ENCODE measurements at places on chromosomes 5 and 9.
A peak's percentile ranks its signal among the peaks of the same experiment; 100 is the strongest.

DNA sequence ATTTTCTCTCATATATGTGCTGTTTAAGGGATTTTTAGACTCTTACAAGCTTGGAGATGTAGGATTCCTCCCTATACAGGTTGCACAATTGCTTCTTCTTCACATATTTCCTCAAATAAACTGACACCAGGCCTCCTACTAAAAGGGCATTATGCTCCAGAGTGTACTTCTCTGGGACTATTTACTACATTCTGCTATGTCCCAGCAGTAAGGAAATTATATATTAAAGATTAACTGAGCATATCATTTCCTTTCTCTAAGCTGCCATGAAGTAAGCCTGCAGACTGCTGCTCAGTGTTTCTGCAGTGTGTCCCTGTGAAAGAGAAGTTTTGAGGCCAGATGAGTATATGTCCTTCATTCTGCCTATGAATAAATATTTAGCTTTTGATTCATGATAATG, 356.9 kb upstream of the NUDT12 start:
- DNase-seq, result no peak

DNA sequence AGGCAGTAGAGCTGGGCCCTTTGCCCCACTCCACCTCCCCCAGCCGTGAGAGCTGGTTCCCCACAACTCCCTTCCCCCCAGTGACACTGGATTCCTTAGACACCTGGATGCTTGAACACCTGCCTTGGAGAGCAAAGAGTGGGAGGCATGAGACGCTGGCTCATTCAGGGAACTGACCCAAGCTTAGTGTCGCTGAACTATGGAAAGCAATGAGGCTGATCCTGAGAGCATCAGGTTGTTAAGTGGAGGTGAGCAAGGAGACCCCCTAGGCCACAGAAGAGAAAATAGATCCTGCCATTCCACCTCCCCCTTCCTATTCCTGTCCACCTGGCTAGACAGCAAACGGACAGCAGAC, 2.0 kb downstream of the CCL19 start:
- DNase-seq, result peak; percentile 75

GRCh38 chr5:122306461-122306860, 5.6 kb upstream of the SNCAIP start:
- DNase-seq, result no peak

GRCh38 chr5:172833686-172834414, at the start of gene ERGIC1:
Gene ERGIC1 (plus strand): TSS chr5:172834251. CDS start chr5:172834414, 163 bp downstream.
- DNase-seq, result peak; percentile 70

GRCh38 chr5:156686380-156686779, 163.7 kb upstream of the PPP1R2B start:
- DNase-seq, result no peak

DNA sequence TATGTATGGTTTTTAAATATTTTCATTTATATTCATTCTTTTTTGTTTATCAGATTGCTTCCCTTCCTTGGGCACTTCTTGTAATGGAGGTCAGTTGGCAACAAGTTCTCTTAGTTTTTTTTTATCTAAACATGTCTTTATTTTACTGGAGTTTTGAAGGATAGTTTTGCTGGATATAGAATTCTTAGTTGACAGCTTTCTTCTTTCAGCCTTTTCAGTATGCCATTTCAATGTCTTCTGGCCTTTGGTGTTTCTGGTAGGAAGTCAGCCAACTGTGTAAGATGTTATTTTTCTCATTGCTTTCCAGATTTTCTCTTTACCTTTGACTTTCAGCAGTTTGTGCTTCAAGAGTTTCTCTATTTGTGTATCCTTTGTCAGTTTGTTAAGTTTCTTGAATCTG, 14.2 kb downstream of the SLC12A2 start:
- DNase-seq, result no peak

DNA sequence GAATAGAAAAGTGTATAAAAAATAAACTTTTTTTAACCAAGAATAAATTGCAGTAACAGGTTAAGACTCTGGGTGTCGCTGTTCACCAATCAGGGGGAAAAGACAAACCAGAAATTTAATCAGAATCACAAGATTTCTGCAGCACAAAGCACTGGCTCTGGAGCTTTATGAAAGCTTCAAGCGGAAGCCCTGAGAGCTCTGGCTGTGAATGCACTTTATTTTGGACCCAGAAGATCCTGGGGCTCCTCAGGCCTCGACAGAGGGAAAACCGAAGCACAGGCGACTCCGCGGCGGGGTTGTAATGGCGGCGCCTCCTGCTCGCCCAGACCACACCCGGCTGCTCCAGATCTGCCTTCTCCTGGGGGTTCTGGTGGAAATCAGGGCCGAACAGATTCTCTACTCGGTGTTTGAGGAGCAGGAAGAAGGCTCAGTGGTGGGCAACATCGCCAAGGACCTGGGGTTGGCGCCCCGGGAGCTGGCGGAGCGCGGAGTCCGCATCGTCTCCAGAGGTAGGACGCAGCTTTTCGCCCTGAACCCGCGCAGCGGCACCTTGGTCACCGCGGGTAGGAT, at the start of gene PCDHGA4:
Gene PCDHGA4 (plus strand): TSS at position 122 of the 570 bp plus-strand sequence. CDS start 87 bp downstream, at position 209.
- DNase-seq, result no peak

DNA sequence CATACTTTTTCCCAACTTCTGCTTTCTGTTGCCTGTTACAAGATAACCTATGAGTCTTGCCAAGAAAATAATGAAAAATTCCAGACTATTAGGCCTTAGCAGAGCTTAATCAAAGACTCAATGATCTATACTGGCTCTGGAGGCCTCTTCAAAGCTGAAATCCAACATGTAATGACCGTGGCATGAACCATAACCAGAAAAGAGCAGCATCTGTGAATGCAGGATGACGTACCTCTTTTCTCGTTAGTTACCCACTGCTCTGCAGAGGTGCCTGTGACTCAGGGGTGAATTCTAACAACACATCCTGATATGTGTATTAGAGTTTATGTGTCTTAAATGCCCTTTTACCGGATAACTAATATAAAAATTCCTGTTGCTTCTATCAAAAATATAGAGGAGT, 645.4 kb downstream of the PRELID2 start:
- DNase-seq, result no peak

- DNase-seq, result no peak
These were observed 14.0 kb upstream of the FRMPD1 start for GRCh38 chr9:37636511-37637448.

- no peak for DNase-seq
These were observed 492.6 kb upstream of the BRINP1 start for GRCh38 chr9:119861842-119862241.

GRCh38 chr5:9269014-9269413, 276.9 kb downstream of the SEMA5A start:
- DNase-seq, result no peak

- DNase-seq, result no peak
These were observed 27.6 kb upstream of the NKD2 start for GRCh38 chr5:980966-981365.

GRCh38 chr9:81108391-81108790, 581.0 kb downstream of the TLE1 start:
- no peak for DNase-seq

DNA sequence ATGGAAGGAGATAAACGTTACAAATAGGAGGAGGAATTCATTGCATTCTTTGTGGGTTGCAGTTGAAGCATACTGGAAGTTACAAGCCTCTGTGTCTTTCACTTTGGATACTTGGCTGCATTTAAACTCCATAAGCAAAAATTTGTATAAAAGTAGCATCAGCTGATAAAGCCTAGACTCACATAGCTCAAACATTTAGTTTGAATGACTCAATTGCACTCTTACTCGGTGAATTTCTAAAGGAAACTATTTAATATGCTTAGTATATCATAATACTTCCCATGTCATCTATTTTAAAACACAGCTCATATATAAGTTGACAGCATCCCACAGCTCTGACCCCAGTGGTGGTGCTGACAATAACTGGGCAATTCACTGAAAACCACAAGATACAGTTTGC, 596.6 kb upstream of the ZNF608 start:
- DNase-seq, result no peak

GRCh38 chr9:92747459-92748232, 17.0 kb downstream of the BICD2 start:
- no peak for DNase-seq

GRCh38 chr5:133751846-133752245, 139.5 kb upstream of the FSTL4 start:
- no peak for DNase-seq

- no peak for DNase-seq
These were observed 516 bp upstream of the DMRT2 start for GRCh38 chr9:1049641-1050040.

DNA sequence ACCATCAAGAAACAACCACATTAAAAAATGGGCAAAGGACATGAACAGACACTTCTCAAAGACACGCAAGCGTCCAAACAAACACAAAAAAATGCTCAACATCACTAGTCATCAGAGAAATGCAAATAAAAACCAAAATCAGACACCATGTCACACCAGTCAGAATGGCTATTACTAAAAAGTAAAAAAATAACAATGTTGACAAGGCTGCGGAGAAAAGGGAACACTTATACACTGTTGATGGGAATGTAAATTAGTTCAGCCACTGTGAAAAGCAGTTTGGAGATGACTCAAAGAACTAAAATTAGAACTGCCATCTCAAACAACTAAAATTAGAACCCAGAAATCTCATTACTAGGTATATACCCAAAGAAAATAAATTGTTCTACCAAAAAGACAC, 80.4 kb downstream of the CAAP1 start:
- DNase-seq, result no peak

DNA sequence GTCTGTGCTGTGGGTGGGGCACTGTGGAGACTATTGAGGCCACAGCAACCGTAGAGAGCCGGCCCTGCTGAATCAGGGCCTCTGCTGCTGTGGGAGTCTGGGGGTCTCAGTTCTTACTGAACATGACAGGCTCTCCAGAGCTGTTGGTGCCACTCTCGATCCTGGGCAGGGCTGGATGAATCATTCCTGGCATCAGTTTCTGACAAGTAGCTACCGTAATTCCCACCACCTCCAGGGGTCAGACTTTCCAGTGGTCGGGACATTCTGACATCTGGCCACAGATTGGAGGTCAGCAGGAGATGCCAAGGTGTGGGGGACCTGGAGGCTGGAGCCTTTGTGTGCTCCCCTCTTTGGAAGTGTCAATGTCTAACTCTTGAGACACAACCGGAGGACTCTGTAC, 188.4 kb downstream of the IRX2 start:
- no peak for DNase-seq

DNA sequence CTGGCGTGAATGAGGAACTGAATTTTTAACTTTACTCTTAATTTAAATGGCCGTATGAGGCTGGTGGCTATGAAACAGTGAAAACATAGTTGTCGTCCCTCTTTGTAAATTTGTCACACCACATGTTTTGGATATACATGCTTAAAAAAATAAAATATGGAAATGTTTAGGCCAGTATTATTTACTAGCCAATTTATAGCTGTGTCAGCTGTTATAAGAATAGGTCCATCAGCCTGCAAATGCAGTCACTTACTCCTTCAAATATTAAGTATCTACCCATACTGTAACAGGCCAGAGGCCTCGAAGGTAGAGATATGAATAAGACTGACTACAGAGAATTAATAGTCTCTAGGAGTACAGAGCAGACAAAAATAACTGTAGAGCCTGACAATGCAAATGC, 30.0 kb downstream of the NR6A1 start:
- DNase-seq, result no peak

- peak; percentile 48 for DNase-seq
These were observed 43.1 kb upstream of the NSMF start for GRCh38 chr9:137502008-137502911.

GRCh38 chr9:95107001-95107749, 210.3 kb downstream of the FANCC start:
- DNase-seq, result no peak

GRCh38 chr5:11222169-11222568, 461.1 kb upstream of the DAP start:
- no peak for DNase-seq

DNA sequence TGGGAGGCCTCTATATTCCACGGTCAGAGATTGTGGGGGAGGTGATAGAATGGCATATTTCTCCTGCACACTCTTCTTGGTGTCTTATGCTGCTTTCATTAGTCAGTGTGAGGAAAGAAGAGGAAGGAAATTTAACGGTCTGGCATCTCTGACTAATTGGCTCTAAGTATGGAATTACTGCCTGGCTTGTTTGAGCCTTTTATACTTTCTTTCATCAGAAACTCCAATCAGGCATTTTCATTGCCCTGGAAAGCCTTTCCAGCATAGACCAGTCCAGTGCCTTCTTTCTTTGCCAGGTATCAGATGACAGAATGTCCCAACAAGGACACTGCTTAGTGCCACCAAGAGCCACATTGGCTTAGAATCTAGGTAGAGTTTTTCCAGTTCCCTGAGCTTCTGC, 30.2 kb downstream of the CYSTM1 start:
- no peak for DNase-seq

DNA sequence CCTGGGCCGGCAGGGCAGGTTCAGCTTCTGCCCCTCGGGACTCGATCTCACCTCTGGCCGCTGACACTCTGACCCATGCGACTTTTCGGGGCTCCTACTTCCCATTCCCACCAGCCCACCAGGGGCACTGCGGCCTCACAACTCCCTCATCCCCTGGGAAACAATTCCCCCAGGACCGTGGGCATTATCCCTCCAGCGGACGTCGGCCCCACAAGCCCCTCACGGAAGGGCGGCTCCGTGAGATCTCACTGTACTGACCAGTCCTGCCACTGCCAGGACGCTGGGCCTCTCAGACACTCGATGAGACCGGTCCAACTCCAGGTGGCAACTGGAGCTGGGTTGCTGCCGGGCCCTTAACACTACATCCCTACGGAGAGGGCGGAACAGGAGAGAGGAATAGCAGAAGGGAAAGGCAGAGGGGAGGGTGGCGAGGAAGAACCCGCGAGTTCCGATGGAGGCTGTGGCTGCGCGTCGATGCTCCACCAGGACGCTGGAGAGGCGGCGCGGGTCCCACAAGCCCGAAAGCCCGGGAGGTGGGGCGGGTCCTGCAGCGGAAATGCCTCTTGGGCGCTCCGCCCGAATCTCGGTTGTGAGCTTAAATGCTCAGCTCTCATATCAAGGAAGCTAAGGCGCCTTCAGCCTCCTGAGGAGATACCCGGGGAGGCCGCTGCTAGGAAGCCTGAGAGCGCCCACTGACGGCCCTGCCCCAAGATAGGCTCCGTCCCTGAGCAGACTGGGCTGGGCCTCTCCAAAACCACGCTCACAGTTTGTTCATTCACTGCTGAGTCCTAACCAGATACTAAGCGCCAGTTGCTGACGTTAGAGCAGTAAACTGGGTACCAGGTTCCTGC, 36.3 kb downstream of the VCP start:
- DNase-seq, result no peak

DNA sequence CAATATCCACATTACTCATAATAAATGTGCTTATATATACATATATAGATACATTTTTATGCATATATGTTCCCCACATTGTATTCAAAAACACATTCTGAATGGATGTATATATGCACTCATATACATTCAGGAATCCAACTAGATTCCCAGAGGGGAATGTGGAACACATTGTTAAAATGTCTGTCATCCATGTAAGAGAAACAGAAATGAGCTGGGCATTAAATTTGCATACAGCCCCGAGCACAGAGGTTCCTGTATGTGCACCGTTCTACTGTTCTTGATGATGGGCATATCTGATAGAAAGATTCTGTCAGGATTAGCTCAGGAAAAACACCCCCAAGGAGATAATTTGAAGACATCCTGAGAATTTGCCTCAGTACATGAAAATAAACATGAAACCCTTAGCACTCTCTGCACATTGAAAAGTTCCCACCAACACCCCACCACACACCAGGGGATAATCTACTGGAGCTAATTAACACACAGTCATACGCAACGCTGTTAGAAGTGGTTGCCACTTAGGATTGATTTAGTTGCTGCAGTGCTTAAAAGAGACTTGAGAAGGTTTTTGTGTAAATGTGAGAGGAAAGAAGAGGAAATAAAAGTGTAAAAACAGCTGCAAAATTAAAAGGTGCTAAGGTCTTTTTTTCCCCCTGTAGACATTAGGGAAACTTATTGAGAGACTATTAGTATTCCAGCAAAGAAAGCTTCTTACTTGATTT, 223.3 kb downstream of the SLF1 start:
- DNase-seq, result no peak

GRCh38 chr5:96790961-96791504, 16.7 kb downstream of the ERAP1 start:
- DNase-seq, result no peak

Data from NCI-H146 (cell line).